Occipital lobe (tissue), 3 donors: ENCODE measurements at places on chromosomes 7 and 10.
A peak's percentile ranks its signal among the peaks of the same experiment; 100 is the strongest.

GRCh38 chr7:99579956-99580777 is 17.9 kb upstream of the TMEM225B start:
- peak; percentile 36 for DNase-seq

DNA sequence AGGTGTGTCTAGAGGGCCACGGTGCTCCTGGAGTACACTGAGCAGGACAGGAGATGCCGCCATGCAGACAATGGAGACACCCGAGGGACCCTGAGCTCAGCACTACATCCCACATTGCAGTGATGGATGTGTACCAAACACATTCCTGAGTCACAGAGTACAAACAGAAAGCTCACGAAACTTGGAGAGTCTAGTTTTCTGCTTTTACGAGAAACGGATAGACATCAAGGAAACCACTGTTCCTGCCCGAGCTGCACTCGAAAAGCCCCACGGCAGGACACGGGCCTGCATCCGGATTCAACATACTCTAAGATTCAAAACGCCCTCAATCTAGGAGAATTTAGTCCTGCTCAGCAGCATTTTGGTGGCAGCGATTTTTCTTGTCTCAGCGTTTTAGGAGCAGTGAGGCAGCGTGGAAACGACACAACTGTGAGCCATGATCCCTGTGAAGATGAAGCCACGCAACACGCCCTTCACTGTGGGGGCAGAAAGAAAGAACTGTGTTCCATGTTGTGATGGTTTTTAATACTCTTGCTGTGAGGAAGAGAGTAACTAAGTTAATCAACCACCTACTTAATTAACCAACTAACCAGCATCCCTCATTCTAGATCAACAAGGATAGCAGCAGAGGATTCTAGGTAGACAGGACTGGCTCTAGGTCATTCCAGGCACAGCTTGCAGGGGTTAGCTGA is 3.2 kb downstream of the TNS3 start:
- DNase-seq = no peak

GRCh38 chr10:99938563-99938962 is 71.2 kb downstream of the DNMBP start:
- DNase-seq = no peak

DNA sequence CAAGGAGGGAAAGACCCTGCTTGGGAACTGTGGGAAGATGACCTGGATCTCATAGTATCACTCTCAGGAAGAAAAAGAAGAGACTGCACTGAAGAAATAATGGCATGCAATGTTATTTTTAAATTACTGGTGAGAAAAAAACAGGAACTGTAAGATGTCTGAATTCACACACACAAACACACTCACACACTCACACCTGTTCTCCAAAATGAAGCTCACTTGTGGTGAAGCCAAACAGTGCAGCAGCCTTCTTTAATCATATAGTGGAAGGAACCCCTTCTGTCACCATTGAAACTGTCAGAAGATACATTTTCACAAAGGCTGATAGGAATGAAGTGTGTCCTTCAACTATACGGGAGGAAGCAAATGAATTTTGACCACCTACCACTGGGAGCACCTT is 156.5 kb upstream of the GHITM start:
- no peak for DNase-seq

- DNase-seq = no peak
Observed at GRCh38 chr10:97744405-97745035, 7.6 kb downstream of the ZFYVE27 start.

- DNase-seq = no peak
Observed at GRCh38 chr10:56449770-56450169, 88.7 kb upstream of the ZWINT start.

- no peak for DNase-seq
Observed at GRCh38 chr10:124302951-124303505, 115.7 kb downstream of the OAT start.

DNA sequence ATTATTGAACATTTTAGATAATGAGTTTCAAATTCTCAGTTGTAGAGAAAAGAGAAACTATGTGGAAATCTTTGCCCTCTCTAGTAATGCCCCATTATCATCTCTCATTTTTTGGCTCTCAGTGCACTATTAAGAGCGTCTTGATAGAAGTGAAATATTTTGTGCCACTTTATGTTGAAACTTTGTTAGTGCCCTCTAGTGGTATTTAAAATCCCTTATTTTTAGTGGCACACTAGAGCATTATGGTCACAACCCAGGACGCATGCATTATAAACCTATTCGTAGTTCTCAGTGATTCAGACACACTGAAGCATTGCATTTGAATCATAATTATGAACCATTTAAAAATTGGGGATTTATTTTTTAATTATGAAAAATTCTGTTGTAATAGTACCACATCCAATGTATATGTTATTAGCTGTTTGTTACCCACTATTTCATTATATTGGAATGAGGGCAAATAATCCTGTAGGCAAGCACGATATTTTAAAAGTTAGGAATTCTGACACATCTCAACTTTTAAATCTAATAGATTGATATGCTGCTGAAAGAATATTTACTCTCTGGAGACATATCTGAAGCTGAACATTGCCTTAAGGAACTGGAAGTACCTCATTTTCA is 21.9 kb downstream of the PDCD4 start:
- no peak for DNase-seq

DNA sequence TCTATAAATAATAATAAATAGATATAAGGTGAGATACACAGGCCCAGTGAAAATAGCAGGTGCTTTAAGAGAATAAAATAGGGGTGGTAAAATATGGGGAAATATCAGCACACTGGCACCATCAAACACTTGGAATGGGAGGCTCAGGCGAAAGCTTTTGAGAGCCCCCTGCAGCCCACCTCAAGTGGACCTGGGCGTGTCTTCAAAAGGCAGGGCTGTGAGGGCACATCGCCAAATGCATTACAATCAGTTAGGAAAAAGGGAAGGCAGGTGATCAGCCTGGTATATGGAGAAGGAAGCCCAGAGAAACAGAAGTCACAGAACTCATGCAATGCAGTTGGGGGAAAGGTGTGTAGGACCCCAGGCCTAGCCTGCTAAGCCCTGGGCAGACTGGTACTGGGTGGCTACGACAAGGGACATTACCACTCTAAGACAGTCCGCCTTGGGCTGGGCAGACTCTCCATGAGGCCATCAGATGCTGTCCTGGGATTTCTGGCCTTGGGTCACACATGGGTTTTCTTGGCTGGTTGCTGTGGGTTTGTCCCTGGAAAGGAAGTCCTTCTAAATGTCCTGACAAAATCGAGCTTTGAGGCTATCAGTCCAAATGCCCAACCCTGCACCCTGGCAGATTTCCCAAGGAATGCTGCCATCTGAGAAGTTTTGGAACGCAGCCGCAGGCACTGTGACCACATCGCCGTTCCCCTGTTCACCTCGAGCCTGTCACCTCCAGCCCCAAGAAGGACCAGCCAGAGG is 330.6 kb downstream of the GRID1 start:
- DNase-seq = no peak

DNA sequence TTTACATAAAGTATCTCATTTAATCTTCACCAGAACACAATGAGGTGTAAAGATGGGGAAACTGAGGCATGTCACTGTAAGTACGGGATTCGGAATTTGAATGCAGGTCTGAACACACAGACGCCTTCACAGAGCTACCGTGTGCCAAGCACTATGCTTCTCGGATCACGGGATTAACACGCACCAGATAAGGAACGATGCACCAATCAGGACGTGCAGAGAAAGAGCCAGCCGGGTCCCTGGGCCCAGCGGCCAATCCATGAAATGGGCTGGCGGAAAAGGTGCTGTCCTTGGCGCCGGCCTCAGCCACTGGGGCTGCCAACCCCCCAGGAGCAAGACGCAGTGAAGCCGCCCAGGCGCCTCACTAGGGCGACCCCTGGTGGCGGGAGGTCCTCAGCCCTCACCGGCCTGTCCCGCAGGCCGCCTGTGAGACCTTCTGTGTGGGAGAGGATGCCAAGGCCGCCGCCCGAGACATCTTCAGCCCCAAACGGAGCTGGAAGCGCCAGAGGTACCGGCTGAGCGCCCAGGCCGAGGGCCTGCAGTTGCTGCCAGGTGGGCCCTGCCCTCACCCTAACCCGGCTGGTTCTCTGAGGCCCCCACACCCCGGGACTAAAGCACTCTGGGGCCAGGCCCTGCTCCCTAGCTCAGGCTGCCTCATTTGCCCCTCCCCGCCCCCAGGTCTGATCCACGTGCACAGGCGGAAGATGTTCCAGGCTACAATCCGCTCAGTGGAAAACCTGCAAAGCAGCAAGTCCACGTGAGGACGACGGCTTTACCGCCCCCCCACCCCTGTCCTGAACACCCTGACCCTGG is 15.6 kb downstream of the ATG9B start:
- peak; percentile 13 for DNase-seq

DNA sequence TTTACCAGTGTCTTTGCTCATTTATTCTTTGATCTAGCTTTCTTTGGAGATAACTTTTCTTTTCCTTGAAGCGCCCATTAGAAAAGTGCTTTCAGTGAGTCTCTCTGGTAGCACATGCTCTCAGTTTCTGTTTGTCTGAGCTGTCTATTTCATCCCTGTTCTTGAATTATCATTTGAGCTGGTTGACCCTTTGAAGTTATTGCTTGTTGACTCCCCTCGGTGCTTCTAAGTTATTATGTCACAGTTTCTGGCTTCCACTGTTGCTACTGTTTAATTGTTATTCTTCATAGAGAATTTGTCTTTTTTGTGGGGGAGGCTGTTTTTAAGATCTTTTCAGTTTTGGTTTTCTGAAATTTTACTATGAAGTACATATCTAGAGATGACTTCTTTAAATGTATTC is 11.4 kb upstream of the PRF1 start:
- no peak for DNase-seq

- DNase-seq = no peak
Observed at GRCh38 chr10:104127411-104127810, 5.4 kb downstream of the SFR1 start.

DNA sequence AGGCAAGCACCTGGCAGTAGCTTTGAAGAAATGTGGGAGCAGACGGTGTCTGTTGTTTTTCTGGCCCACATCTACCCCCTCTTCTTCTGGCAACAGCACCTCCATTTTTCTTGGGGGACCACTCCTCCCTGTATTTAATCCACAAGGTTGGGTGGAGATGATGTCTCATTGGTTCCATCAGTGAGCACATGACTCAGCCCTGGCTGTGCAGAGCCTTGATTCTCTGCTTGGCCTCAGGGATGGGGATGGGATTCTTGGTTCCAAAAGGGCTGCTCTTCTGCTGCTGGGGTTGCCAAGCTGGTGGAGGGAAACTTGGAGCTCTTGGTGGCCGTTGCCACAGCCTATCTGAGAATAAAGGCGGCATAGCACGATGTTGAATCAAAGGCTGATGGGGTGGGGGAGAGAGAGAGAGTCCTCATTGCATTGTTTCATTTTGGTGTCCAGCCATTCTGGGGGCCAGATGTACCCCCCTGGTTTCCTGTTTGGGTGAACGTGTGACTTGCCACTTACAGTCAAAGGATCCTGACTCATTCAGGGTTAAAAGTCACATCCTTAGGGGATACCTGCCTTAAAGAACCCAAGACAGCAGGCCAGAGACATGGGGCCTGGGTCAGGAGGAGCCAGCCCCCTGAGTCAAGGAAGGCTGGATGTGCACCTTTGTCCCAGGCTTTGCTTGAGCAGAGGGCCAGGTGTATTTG is 25.9 kb downstream of the GRK5 start:
- DNase-seq = no peak

- DNase-seq = no peak
Observed at GRCh38 chr7:119929891-119930290, 343.1 kb upstream of the KCND2 start.

- no peak for DNase-seq
Observed at GRCh38 chr10:76555067-76555670, 1082.4 kb downstream of the KCNMA1 start.

DNA sequence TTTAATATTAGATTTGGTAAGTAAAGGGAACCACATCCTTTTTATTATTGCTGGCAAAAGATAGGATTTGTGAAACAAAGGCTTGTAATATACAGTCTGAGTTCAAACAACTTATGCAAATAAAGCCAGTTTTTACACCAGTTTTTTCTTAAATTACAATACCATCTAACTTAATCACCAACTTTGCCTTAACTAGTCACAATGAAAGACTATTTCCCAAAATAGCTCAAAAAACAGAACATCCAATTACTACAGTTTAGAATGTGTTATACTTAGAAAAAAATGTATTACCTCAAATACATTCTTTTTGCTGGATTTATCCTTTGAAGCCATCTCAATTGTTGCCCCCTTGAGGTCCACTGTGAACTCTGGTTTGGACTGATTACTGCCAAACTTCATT is 108.5 kb downstream of the ARHGAP12 start:
- no peak for DNase-seq
